ENCODE measurements at places on chromosomes 5 and 9.

- DNase-seq: no peak
These were observed 84.5 kb downstream of the GNAQ start for GRCh38 chr9:77946969-77947620.

- no peak for DNase-seq
These were observed 287.0 kb downstream of the SH3GL2 start for GRCh38 chr9:17865881-17866280.

DNA sequence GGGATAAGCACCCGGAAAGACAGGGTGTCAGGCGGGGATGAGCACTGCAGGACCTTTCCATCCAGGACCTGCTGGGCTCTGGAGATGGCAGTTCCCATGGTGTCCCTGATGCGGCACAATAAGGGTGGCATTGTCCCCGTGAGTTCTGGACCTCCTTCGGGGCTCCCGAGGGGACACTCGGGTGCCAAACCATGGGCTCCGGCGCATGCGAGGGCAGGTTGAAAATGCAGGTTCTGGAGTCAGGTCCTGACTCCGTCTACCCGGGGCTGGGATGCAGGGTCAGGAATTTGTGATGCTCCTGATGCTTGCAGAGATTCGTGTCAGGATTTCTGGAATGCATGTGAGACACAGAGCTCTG, 682 bp downstream of the FCN2 start:
- DNase-seq: no peak

DNA sequence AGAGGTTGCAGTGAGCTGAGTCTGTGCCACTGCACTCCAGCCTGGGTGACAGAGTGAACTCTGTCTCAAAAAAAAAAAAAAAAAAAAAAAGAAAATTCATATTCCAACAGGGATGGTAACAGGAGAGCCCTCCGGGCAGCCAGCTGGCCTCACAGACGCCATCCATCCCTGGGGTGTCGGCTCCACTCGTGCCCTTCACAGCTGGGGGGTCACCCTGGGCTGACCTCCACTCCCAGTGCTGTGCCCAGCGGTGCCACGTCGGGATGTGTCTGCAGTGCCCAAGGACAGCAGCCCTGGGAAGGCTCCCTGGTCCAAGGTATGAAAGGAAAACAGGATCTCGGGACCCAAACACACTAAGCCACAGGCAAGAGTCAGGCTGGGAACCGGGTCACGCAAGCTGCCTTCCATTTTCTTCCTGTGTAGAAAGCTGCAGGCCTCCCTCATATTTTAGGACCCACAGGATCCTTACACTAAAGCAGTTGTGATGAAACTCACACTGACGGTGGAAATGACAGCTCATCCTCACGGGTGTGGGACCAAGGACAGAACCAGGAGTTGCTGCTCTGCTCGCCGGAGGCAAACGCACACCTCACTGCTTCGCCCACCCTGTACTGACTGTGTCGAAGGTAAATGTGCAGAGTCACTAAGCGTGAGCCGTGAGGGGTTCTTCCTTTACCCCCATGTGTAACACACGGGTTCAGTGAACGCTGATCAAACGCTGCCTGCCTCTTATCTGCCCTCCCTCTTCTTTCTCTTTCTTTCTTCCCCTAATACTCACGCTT, 5.3 kb downstream of the SLC12A7 start:
- DNase-seq: no peak

GRCh38 chr9:74735761-74736160, 152.0 kb downstream of the TRPM6 start:
- DNase-seq: no peak

GRCh38 chr5:14665101-14665822, 744 bp downstream of the OTULIN start:
- no peak for DNase-seq

DNA sequence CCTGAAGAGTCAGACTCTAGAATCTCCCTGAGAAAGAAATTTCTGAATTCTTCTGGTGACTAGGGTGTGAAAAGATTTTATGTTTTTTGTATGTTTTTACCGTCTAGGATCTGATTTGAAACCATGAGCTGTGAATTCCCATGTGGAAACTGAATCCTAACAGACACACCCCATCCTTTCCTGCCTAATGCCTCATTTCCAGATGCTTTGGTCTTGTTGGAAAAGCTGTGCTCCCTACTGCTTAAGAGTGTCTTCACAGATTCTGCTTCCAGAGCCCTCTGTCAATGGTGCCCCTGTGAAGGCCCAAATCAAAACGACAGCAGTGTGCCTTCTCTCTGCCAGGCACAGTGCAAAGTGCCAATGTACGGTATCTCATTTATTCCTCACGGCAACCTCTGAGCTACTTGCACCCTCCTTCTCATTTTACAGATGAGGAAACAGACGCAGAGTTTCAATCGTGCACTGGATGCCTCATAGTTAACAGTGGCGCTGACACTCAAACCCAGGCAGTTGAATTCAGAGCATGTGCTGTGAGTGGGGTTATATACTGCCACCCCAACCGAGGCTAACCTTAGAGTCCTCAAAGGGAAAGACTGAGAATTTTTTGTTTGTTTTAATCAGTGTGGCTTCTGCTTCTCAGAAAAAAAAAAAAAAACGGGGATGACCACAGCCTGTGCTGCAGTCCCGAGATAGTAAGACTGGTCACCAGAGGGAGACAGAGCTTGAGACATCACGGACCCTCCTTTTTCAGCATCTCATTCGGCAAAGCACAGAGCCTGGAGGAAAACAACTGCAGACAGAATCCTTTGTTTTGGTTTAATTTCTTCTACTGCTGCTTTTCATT, 188.4 kb downstream of the SNCAIP start:
- DNase-seq: no peak

DNA sequence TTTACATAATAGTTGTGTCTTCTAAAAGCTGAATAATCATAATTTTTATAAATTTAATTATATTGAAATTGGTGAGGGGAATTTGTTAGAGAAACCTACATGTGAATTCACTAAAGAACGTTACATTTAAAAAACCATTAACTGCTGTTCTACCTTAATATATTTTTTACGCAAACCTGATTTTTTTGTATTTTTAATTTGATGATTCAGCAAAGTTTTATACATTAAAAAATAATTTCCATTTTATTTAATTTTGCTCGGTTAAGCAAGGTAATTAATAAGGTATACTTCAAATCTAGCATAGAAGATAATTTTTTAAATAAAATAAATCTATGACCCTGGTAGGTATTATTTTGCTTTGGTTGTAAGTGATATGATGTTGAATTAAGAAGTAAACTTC, 114.3 kb downstream of the SNCAIP start:
- no peak for DNase-seq

GRCh38 chr9:128621730-128622455, 34.8 kb downstream of the DYNC2I2 start:
- DNase-seq: no peak

DNA sequence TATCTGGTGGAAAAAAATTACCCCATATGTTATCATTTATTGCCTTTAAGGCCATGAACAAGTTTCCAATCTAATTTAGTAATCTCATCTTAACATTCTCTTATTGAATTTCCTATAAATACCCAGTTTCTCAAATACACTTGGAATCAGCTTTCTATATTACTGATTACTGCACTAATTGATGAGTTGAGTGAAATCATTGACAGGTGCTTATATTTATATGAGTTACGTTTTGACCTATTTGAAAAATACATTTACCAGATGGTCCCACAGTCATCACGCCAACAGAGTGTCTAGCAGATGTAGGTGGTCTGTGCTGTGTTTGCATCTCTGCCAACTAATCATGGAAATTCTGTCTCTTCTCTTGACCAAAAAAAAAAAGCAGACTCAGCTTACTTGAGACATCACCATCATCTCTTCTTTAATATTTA, 307.3 kb upstream of the NREP start:
- DNase-seq: no peak

DNA sequence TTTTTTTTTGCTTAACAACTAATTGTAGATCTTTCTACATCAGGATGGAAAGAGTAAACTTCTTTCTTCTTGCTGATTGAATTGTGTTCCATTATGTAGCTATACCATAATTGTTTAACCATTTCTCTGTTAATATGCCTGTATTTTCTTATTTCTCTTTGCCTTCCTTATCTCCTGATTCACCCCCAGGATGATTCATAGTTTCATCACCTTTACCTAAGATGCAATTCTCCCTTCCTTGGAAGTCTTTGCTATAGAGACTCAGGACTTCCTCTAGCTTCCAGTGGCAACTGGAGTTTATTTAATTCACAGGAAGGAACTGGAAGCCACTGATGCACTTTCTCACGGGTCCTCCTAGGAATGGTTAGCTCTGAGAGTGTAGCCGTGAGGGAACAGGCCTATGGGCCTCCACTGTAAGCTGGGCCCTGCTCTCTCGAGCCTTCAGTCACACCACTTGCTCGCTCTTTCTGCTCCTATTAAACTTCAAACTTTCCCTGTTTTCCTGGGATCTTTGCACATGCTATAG, 83.1 kb downstream of the FGF1 start:
- DNase-seq: no peak

DNA sequence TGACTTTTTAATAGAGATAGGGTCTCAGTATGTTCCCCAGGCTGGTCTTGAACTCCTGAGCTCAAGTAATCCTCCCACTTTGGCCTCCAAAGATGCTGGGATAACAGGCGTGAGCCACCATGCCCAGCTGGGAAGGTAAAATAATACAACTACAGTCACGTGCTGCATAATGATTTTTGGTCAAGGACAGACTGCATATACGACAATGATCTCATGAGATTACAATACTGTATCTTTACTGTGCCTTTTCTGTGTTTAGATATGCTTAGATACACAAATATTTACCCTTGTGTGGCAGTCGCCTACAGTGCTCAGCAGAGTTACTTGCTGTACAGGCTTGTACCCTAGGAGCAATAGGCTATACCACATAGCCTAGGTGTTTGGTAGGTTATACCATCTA, 14.2 kb upstream of the IRF1 start:
- no peak for DNase-seq

- no peak for DNase-seq
These were observed 50.2 kb downstream of the MED10 start for GRCh38 chr5:6328173-6328572.

GRCh38 chr5:40554813-40555212, 124.9 kb upstream of the PTGER4 start:
- no peak for DNase-seq

DNA sequence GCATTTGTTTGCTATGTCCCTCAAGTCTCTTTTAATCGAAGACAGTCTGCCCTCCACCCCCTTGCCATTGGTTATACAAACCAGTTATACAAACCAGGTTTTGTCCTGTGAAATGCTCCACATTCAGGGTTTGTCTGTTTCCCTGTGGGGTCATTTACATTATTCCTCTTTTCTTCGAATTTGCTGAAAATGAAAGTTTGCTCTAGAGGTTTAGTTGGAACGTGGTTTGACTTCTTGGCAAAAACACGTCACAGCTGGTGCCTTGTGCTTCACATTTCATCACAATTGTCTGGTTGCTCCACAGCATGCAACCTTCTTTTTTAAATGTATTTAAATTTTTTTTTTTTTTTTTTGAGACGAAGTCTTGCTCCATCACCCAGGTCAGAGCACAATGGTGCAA, 4.2 kb upstream of the HAVCR2 start:
- no peak for DNase-seq

All from activated naive CD4-positive, alpha-beta T cell (primary cell).